ENCODE measurements at places on chromosomes 5 and 9. TPM values are rescaled to one million over a fixed set of nuclear protein-coding genes. Genes with fewer than 3 reads are reported as not detected.

CTSV gene
- total RNA-seq, result 0.37 TPM

NUTM2F gene
- total RNA-seq, result not detected

SPOCK1 gene
- 38.5 TPM for total RNA-seq

ETF1 gene
- 191 TPM for total RNA-seq

CDKN2B-AS1 gene
- 2.7 TPM for total RNA-seq
